ENCODE measurements at places on chromosomes 12 and 14.

- no peak for DNase-seq
These were observed 353.6 kb upstream of the SFSWAP start for GRCh38 chr12:131357185-131357747.

DNA sequence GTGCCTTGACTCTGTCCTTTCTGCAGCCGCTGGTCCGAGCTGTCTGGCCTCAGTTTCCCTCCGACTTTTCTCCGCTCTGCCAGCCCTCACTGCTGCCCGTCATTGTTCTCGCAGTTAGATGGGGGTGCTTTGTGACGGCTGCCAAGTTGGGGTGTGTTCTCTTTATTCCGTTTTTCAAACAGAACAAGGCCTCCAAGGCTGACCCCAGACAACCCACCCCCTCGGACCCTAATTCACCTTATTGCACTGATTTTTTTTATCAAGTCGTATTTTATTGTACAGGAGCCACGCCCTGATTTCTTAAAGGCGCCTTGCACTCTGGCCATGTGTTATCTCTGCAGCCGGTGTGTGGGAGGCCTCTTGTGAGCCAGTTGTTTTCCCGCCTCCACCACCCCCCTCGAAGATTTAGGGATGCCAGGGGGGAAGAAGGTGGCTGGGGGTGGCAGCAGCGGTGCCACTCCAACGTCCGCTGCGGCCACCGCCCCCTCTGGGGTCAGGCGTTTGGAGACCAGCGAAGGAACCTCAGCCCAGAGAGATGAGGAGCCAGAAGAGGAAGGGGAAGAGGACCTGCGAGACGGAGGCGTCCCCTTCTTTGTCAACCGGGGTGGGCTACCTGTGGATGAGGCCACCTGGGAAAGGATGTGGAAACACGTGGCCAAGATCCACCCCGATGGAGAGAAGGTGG, 1.3 kb downstream of the VASH1 start:
- no peak for DNase-seq

DNA sequence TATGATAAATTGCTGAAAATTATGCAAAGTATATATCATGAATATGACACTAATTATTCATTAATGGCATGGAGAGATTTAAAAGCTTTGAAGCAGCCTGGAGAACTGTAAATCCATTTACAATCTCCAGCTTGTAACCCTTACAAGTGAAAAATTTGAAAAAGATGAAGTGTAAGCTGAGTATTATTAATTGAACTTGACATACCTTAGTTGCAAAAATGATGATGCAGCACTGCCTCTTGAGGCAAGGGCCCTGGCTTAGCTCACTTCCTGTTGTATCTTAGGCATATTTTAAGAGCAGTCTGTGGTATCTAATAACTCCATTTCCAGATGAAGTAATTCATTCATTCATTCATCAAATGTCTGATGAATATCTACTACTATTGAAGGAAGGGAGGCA, 158.6 kb downstream of the ANO4 start:
- no peak for DNase-seq

DNA sequence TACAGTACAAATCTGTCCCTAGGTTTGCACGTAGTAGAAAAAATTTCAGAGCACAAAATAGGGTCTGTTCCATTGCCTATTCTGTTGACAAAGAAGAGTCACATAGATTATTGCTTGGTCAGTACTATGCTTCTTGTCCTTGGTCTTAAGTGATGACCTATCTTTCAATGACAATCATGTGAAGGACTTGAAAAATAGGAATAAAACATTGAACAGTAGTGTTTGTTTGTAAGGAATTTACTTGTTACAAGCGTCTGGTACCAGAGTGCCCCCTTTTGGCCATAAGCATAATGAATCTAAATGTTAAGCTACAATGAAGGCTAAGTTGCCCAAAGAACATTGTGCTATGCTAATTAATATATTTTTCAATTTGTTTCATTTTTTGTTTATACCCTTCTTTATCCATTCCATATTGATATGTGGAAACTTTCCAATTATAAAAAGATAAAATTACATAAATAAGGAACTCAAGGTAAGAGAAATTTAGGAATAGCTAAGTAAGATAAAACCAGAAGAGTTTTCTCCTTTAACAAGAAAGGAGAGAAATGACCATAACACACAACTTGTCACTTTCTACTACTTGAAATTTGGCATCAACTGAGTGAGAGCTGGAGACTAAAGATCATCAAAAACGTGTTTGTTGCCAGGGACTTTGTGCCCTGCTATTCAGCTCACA, 204.7 kb downstream of the EPS8 start:
- no peak for DNase-seq

- DNase-seq = no peak
These were observed 86.3 kb upstream of the TMTC2 start for GRCh38 chr12:82600379-82600778.

All from central memory CD8-positive, alpha-beta T cell (primary cell).